Nasal cavity respiratory epithelium epithelial cell of viscerocranial mucosa (primary cell): ENCODE measurements at places on chromosomes 11 and 22. TPM values are rescaled to one million over a fixed set of nuclear protein-coding genes. Genes with fewer than 3 reads are reported as not detected.

Gene GRK3
- 7.9 and 9.9 TPM in 2 replicates for total RNA-seq

Gene CBLIF
- total RNA-seq = not detected in 2 replicates

Gene C11orf65
- 1.2 and 2.1 TPM in 2 replicates for total RNA-seq

Gene OR8D4
- not detected in 2 replicates for total RNA-seq

Gene RAB36
- 0.34 and 2.4 TPM in 2 replicates for total RNA-seq

Gene SLC22A8
- not detected in 2 replicates for total RNA-seq

Gene MCHR1
- 0.14 TPM in 1 of 2 replicates, not detected in the other for total RNA-seq

Gene TCN2
- total RNA-seq = 1.0 and 3.3 TPM in 2 replicates

Gene C11orf87
- under 0.01 TPM in 1 of 2 replicates, not detected in the other for total RNA-seq

Gene CRYBB3
- not detected in 2 replicates for total RNA-seq

Gene PLAAT2
- 0.50 and 2.4 TPM in 2 replicates for total RNA-seq

Gene SLC22A9
- total RNA-seq = not detected in 2 replicates

Gene AIFM3
- total RNA-seq = 0.68 and 5.8 TPM in 2 replicates

Gene SH3BP1
- total RNA-seq = 16.4 and 95.3 TPM in 2 replicates

Gene PHF21B
- total RNA-seq = 0.07 TPM in 1 of 2 replicates, not detected in the other

Gene AQP11
- 0.34 and 0.43 TPM in 2 replicates for total RNA-seq
